ENCODE measurements at places on chromosomes 3 and 15.

- DNase-seq = no peak
Measured at GRCh38 chr3:129596194-129597086, 10.0 kb downstream of the PLXND1 start.

- DNase-seq = no peak
Measured at GRCh38 chr15:83810110-83810509, 156.2 kb downstream of the ADAMTSL3 start.

GRCh38 chr15:64870353-64870752 lies 28.6 kb downstream of the PLEKHO2 start:
- no peak for DNase-seq

- no peak for DNase-seq
Measured at GRCh38 chr3:139234491-139234890, 109.3 kb upstream of the MRPS22 start.

DNA sequence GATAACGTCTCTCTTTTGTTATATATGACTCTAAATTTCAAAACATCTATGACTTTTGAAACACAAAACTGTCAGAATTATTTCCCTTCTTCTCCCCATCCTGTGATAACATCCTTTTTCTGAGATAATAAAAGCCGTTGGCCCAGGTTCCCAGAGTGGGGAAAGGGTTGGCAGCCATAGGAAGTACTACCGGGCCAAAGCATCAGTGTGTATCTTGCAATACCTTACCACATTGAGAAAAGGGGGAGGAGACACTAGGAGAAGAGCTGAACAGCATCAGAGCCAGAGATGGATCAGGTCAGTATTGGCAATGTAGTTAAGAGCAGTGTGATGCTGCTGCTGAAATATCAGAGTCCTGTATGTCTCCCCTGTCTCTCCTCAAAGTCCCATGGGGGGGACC lies 210.0 kb upstream of the PROK2 start:
- no peak for DNase-seq

GRCh38 chr15:25846377-25846776 lies 16.8 kb downstream of the ATP10A start:
- DNase-seq = peak; percentile 74

- no peak for DNase-seq
Measured at GRCh38 chr15:70033109-70033508, 64.6 kb downstream of the TLE3 start.

GRCh38 chr15:88166082-88166993 lies 90.2 kb downstream of the NTRK3 start:
- DNase-seq = no peak
